ENCODE measurements at places on chromosomes 5 and 9. TPM values are rescaled to one million over a fixed set of nuclear protein-coding genes. Genes with fewer than 3 reads are reported as not detected.

The FAM221B gene
- not detected for total RNA-seq

The RIMOC1 gene
- 16.6 TPM for total RNA-seq

The IQGAP2 gene
- 54.6 TPM for total RNA-seq

The PALM2AKAP2 gene
- total RNA-seq = 2.8 TPM

The DNM1 gene
- total RNA-seq = 0.07 TPM

The DBH gene
- not detected for total RNA-seq

The SPATA31D3 gene
- not detected for total RNA-seq

The ITGA2 gene
- total RNA-seq = 2.1 TPM

All from activated naive CD4-positive, alpha-beta T cell treated with anti-CD3 and anti-CD28 coated beads for 36 hours (primary cell).